ENCODE measurements at places on chromosomes 11 and 22. TPM values are rescaled to one million over a fixed set of nuclear protein-coding genes. Genes with fewer than 3 reads are reported as not detected.

HEPN1 gene
- not detected for total RNA-seq

GRCh38 chr11:111905411-111905810 is 6.2 kb downstream of the CRYAB start:
- no peak overlapping the region for H3K4me3 ChIP-seq
- no peak overlapping the region for H3K27ac ChIP-seq
- peaks cover 5% of the 10 kb centered on the region for H3K27me3 ChIP-seq
- H3K4me1 ChIP-seq: no peaks in the 10 kb centered on the region
- DNase-seq: no peak

GRCh38 chr11:77515063-77515462 is 41.2 kb upstream of the PAK1 start:
- H3K36me3 ChIP-seq: no peaks in the 10 kb centered on the region
- no peaks in the 10 kb centered on the region for H3K27me3 ChIP-seq
- no peak overlapping the region for H3K4me3 ChIP-seq
- no peak for DNase-seq
- H3K27ac ChIP-seq: no peak overlapping the region

DNA sequence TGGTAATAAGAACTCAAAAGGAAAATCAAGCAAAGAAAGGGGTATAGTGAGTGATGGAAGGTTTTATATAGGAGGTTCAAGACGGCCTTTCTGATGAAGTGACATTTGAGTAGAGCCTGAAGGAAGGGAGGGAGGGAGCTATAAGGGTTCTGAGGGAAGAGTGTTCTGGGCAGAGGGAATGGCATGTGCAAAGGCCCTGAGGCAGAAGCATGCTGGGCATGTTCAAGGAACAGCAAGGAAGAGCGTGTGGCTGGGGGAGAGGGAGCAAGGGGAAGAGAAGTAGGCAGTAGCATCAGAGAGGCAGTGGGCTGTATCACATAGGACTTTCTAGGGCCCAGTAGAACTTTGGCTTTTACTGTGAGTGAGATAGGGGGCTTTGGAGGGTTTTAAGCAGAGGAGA is 108.9 kb upstream of the NAV2 start:
- H3K4me1 ChIP-seq: no peaks in the 10 kb centered on the region
- no peak overlapping the region for H3K27ac ChIP-seq
- H3K27me3 ChIP-seq: no peaks in the 10 kb centered on the region

- peaks cover 17% of the 10 kb centered on the region for H3K4me1 ChIP-seq
- H3K27ac ChIP-seq: no peak overlapping the region
- no peak for DNase-seq
- no peaks in the 10 kb centered on the region for H3K36me3 ChIP-seq
Measured at GRCh38 chr11:129644326-129644725, 171.3 kb upstream of the TMEM45B start.

Data from astrocyte (in vitro differentiated cells and primary cell).